Lower lobe of right lung (tissue), 2 donors: ENCODE measurements at places on chromosomes 11 and 22.

DNA sequence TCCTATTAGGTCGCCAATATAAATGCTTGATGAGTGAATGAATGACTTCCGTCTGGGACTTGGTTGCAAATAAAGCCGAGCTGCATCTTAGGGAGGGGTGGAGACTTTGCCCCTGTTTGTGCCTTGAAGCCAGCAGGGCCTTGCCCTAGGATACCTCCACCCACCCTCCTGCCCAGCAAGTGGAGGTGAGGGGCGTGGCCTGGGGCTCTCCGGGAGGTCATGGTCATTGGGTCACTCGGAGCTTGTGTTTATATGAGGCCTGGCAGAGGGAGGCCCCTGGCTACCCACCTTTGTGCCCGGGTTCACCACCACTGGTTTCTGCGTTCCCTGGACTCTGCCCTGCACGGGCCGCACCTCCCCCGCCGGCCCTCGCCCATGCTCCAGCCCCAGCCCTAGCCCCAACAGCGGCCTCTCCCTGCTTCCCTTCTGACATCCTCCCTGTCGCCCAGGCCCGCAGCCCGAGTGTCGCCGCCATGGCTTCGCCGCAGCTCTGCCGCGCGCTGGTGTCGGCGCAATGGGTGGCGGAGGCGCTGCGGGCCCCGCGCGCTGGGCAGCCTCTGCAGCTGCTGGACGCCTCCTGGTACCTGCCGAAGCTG lies 4.3 kb downstream of the MPST start:
- no peak for DNase-seq

- DNase-seq: no peak
Measured at GRCh38 chr22:47778160-47778658, 1015.8 kb downstream of the TBC1D22A start.

- DNase-seq: no peak
Measured at GRCh38 chr11:120793806-120794479, 230.0 kb upstream of the TBCEL start.

- DNase-seq: no peak
Measured at GRCh38 chr11:64881476-64881875, 3.1 kb upstream of the EHD1 start.

- DNase-seq: no peak
Measured at GRCh38 chr11:111815489-111815888, 49.3 kb upstream of the PPP2R1B start.

DNA sequence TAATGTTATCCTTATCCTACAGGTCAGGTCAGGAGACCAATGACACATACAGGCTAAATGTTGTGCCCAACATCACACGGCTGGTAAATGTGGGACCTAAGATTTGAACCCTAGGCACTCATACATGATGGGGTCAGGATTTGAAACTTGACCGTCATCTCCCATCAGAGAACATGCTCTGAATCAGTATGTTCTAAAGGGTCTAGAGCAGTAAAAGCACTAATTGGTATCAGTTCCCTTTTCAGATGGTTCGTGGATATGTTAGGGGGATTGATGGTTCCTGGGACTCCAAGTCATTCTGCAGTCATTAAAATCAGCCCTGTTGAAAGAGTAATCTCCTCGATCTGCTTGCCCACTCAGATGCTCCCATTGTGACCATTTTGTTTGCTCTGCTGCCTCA lies 65.5 kb downstream of the BMAL1 start:
- DNase-seq: no peak

DNA sequence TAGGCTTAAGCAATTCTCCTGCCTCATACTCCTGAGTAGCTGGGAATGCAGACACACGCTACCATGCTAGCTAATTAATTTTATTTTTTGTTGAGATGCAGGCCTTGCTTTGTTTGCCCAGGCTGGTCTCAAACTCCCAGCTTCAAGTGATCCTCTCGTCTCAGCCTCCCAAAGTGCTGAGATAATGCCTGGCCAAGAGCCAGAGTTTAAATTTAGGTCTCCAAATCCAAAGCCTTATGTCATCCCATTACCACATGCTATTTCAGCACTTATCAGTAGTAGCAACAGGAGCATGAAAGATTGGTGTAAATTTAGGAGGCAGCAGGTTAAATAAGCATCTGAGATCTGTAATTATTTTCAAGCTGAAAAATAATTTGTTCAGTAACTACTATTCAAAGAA lies 326.1 kb upstream of the ANO5 start:
- DNase-seq: no peak

- DNase-seq: no peak
Measured at GRCh38 chr22:44130076-44130711, 50.5 kb upstream of the PARVG start.

DNA sequence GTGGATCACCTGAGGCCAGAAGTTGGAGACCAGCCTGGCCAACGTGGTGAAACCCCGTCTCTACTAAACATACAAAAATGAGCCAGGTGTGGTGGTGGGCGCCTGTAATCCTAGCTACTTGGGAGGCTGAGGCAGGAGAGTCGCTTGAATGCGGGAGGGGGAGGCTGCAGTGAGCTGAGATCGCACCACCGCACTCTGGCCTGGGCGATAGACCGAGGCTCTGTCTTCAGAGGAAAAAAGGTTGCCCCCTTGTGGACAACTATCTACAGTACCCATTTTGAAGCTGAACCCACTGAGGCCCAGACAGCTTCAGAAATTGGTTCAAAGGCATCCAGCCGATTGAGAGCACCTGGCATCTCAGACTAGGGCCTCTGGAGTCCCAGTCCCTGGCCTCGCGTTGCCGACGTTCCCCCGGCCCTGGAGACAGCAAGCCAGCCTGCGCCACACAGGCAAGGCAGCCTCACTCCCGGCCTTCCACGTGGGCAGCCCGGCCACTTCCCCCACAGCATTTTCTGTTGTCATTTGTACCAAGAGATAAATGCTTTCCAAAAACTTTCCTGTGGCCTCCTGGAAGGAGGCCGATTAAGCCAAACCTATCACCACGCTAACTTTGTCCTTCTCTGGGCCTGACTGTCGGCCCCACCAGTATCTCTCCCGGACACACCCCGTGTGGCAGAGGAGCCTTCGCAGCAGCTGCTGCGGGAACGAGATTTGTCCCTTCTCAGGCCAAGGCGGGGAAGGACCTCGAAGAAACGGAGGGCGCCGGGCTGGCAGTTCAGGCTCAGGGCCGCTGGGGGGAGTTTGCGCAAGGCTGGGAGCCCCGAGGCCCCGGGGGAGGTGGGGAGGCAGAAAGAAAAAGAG lies 82.8 kb downstream of the FLI1 start:
- DNase-seq: no peak

DNA sequence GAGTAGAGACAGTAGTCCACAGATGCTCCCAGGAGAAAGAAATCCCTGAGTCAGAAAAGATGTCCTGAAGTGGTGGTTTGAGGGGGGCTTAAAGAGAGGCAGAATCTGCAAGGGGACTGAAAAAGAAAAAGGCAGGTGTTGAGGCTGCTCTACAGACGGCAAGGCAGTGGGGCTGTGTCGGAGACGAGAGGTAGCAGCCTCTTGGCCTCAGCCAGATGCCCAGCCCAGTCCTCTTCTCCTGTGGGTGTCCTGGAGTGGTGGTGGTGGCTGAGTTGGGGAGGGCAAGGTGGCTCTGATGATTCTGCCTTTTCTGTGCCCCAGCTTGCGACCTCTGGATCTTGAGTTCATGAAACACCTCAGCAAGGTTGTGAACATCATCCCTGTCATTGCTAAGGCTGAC lies 9.3 kb upstream of the WBP2NL start:
- DNase-seq: no peak

GRCh38 chr11:125451400-125452124 lies 44.5 kb downstream of the FEZ1 start:
- DNase-seq: no peak

DNA sequence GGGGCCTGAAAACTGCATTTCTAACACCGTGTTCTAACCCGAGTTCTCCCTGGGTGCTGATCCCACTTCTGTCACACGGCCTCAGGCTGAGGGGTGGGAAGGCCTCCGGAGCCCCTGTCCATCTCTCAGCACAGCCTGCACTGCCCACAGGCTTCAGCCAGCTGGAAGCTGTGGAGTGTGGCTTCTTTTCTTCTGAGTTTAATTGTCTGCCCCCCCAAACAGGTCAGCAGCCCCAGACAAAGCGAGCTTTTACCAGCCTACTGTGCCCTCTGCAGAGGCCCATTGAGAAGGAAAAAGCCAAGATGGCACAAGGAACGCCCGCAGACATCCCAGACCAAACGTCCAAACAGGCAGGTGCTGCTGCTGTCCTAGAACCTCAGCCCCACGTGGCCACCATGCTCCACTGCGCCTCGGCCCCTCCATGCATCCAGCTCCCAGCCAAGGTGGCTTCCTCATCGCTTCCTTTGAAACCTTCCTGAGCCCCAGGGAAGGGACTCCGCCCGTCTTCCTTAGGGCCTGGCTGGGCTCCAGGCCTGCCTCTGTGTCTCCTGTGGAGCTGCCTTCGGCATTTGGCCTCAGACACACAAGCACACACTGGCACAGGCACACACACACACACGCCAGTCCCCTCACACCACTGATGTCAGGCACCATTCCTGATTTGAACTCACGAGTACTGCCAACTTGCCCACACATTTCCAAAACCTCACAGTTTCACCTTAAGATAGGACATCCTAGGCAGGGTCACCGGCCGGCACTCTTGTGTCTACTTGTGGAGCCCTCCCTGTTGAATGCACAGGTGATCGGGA lies 1.7 kb downstream of the MOB2 start:
- peak; percentile 34 for DNase-seq

DNA sequence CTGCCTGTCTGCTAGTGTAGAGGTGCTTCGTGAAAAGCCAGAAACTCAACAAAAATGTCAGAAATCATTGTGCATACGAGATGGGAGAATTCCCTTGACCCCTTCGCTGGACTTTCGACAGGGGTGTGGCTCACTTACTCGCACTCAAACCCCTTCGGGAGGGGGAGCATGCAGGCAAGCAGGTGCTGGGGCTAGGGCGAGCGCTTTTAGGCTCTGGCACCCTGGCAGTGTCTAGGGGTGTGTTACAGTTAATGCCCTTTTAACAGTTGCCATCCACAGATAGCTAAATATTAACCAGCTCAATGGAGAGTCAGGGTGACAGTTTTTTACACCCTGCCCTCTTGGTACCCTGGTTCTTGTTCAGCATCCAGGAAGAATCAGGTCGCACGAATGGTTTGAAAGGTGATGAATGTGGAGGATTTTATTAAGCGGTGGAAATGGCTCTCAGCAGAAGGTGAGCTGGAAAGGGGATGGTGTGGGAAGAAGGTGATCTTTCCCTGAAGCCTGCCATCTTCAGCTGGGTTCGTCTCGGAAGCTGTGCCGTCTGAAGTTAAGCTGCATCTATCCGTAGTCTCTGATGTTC lies 59.6 kb upstream of the SHANK2 start:
- no peak for DNase-seq

DNA sequence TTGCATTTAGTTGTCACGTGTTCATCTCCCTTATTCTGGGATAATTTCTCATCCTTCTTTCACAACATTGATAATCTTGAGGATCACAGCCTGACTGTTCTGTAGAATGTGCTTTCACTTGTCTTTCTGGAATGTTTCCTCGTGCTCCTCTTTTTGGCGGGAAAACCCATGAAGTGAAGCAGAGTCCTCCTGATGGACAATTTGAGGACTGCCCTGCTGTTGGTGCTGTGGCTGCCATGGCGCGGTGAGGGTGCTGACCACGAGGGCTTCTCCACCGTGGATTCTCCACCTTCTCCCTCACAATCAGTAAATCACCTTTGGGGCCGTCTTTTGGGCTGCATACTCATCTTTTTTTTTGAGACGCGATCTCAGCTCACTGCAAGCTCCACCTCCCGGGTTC lies 946.9 kb downstream of the BRD1 start:
- peak; percentile 11 for DNase-seq

DNA sequence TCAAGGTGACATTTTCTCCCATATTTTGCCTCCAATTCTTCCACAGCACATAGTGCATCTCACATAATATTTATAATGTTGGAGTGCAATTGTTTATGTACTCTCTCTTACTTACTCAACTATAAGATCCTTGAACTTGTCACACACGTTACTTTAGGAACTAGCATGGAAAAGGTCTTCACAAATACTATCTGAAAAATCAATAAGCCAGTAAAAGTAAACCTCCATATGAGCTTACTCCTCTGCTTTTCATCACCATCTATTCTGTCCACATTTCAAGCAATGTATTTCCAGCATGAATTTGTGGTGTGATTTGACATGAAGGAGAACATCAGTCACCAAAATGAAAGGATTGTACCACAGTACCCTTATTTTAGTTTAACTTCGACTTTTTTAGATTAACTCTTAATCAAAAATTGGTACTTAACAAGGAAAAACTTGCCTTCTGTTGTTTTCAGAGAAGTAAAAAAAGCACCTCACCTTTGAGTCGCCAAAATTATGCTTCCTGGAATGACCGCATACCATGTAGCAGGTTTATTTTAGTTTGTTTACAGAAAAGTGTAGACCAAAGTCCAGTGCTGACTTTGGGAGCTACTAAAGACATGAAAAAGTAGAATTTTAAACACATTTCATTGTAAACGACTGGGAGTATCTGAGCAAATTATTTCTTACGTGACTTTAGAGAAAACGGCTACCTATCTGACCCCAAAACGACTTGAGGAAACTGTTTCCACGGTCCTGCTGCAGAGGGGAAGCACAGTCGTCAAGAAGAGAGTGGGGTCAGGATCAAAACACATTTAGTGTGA lies at the start of gene SLC22A9:
Gene SLC22A9 (plus strand): TSS at position 621 of the 806 bp plus-strand sequence. CDS start 272 bp downstream, outside the sequence.
- DNase-seq: no peak

DNA sequence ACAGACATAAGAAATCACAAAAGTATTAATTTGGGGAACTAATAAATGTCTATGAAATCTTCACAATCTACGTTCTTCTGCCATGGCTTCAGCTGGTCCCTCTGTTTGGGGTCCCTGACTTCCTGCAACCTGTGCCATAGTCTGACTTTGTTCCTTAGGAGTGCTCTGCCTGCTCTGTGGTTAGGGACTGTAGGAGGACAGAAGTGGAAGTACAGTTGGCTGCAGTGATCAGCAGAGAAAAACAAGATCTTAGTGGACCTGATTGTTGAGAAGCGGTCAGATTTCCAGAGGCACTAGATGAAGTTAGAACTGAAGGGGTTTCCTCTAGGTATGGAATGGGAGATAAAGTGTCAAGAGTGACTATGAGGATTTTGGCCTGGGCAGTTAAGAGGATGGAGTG lies 80.6 kb downstream of the PPP6R3 start:
- DNase-seq: no peak

- DNase-seq: no peak
Measured at GRCh38 chr22:22997262-22997898, 72.9 kb upstream of the GNAZ start.

DNA sequence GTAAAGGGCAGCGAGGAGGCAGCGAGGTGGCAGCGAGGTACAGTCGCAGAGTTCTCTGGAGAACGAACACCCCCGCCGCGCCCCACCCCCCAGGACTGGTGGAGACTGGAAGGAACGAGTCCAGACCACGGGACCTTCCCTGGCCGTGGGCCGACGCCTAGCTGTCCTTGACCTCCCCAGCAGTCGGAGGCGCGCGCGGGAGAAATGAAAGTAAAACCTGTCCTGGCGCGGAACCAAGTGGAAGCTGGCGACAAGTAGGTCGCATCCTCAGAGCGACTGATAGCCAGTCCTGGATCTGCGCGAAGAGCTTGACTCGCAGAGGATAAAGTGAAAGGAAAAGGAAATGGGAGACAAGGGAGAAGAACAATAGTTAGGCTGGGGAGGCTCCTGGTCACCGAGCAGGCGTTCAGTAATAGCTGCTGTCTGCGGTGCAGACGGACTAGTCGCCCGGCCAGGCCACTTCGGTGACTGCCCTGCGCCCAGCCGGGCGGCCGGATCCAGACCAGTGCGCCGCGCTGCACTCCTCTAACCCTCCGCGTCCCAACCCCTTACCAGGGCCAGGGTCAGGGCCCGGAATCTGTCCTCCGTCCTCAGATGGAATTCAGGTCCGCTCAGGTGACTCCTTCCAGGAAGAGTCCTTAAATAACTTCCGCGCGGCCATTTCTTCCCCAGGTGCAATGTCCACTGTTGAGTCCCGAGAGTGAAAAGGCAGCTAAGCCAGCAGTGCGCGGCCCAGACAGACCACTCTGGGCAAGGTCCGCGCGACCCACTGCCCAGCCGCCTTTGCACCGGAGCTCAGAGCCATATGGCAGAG lies 1.9 kb upstream of the ADM start:
- DNase-seq: peak; percentile 94
